ENCODE measurements at places on chromosomes 4 and X.

GRCh38 chrX:120301960-120302359 is 9.3 kb downstream of the TMEM255A start:
- no peak for DNase-seq

DNA sequence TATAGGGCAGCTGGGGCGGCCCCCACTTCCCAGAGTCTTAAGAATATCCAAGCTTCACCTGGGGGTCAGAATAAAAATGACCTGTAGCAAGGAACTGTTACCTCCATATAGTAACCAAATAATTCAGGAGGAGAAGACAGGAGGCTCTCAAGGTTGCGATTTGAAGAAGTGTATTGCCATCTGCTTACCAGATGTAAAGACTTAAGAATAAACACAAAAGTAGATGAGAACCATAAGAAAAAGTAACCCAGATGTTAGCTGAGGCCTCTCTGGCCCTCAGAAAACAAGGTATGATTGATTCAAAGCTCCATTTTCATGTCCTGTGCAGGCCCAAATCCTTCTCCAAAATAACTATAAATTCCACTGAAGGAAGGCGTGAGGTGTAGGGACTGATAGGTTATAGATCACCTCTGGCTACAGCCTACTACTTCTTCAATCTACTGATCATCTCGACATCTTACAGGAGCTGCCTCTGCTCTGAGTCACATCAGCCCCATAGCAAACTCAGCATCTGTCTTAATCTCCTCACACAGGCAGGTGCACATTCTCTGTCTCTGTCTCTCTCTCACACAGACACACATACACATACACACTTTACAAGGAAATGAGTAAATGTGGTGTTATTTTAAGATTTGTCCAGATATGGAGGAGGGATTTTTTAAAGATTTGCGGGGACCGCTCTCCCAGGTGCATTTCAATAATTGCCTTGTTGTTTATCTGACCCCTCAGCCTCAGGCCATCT is 193.9 kb upstream of the EDNRA start:
- no peak for DNase-seq

- DNase-seq = peak; percentile 60
Observed at GRCh38 chr4:140116442-140117104, 37.4 kb downstream of the MAML3 start.

DNA sequence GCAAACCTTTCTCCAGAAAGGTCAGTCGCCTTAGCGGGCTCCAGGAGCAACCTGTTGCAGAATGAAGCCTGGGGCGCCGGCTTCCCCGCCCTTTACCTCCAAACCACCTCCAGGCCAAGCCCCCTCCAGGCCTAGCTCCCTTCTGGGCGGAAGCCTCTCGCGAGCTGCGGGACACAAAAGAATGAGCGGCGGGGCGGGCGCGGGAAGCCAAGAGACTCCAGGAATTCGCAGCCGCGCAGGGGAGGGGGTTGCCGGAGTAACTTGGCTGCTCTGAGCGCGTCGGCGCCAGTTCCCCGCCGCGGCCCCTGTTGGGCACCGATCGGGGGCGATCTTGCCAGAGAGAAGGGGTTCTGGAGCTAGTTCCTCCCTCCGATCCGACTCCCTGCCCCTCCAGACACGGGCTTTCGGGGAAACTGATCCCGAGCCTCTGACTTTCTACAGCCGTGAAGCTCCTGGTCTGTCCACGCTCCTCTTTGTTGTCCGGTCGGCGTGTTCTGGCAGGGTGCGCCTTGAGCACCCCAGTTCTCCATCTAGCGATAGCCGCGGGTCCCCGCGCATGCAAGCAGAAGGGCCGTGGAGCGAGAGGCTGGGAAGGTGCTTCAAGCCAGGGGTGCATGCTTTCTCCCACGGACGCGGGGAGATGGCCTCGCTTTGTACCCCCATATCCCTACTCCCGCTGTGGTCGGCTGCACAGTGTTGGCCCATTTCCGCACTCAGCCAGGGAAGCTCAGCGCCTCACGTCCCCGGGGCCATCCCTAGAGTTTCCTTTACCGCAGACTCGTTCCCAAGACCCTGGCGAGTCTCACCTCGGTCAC is 1.2 kb downstream of the PROM1 start:
- DNase-seq = no peak

- no peak for DNase-seq
Observed at GRCh38 chrX:44829832-44830231, 14.0 kb upstream of the DUSP21 start.

DNA sequence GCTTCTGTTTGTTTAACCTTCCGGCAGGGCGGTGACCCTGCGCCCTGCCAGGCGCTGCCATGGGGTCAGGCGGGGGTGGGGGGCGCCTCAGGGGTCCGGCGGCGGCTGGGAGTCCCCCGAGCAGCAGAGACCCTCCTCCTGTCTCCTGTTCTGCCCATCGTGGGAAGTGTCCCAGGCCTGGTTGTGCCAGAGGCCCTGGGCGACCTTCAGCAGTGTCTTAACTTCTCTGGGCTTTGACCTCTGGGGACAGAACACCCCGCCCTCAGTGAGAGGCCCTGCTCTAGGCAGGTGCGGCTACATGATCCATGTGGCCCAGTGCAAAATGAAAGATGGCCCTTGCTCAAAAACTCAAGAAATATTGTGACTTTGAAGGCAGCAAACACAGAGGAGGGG is 22.8 kb upstream of the HMX1 start:
- no peak for DNase-seq

DNA sequence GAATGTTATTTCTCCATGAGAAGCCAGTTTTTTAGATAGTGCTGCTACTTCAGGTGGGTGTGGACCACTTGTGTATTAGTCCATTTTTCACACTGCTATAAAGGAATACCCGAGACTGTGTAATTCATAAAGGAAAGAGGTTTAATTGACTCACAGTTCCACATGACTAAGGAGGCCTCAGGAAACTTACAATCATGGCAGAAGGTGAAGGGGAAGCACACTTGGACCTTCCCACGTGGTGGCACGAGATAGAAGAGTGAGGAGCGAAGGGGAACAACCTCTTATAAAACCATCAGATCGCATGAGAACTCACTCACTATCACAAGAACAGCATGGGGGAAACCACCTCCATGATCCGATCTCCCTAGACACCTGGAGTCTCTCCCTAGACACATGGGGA is 3.4 kb upstream of the PPID start:
- no peak for DNase-seq

GRCh38 chr4:76811604-76812412 is 86.1 kb downstream of the SOWAHB start:
- DNase-seq = no peak

DNA sequence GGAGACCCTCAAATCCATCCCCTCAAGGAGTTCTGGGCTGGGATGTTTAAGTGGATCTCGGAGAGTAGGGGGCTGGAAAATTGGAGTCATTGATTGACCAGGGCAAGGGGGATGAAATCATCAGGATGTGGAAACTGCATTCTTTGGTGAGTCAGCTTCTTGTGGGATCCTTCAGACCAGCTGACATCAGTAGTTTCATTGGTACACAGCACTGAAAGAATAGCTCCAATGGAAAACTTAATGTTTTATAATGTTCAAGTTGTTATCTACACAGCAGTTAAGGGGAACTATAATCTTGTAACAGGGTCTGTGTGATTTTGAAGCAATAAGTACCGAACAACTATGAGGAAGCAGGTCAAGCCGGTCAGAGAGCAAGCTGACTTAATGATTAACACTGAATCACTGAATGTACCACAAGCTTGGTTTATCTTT is 506.1 kb downstream of the RPA4 start:
- no peak for DNase-seq

DNA sequence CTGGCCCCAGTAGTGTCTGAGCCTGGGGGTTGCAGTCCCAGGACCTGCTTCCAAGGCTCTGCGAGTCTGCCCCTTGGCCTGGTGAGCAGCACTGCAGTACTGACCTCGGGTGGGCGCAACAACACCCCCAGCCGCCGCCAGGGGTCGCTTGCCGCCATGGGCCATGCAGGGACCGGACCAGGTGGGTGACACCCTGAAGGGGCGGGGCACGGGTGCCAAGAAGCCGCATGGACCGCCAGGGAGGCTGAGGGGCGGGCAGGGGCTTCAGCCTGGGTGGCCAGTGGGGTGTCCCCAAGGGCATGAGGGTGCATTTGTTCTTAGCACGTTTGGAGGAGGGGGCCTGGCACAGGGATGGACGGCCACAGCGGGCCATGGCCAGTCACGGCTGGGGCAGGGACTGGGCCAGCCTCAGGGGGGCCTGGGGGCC is 25.0 kb downstream of the TACC3 start:
- DNase-seq = peak; percentile 54

DNA sequence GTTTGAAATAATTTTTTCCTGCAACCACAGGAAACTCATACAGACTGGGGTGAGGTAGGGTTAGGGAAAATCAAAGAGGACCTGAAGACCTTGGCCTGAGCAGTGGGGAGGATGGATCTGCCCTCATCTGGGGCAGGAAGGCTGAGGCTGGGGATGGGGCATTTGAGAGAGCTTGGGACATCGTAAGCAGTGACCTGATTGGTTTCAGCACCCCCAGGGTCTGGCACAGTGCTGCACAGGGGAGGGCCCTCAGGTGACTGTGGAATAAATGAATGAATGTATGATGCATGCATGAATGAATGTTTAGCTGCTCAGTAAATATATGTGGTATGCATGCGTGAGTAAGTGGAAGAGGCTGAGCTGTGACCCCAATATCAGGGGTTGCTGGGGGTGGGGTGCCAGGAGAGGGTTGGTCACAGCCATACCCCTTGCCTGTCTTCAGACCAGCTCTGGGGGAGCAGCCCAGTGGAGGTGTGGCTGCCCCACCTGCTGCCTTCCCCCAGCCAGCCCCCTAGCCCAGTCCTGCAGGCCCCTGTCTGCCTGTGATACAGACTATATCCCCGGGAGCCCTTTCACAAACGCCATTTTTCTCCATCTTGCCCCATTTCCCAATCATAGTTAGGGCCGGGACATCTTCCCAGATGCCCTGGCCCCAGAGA is 11.0 kb upstream of the TNIP2 start:
- no peak for DNase-seq

GRCh38 chr4:21628916-21629610 is 319.5 kb downstream of the KCNIP4 start:
- no peak for DNase-seq

DNA sequence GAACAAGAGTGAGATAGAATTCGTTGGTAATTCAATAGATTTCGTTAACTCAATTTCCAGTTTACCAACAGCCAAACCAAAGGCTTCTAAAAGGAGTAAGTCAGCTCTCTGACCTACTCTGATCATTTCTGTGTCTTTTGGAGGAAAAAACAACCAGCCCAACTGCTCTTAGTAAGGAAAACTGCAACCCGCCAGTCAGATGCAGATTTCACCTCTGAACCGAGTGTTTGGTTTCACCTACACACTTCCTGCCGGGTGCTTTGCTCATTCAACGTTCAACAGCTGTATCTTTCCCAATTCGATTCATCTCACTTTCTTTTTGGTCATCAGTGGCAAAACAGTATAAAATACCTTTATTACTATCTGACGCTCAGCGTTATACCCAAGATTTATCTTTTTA is 24.5 kb downstream of the TMSB4X start:
- peak; percentile 75 for DNase-seq

GRCh38 chr4:146134761-146135445 is 40.6 kb upstream of the LSM6 start:
- DNase-seq = no peak

DNA sequence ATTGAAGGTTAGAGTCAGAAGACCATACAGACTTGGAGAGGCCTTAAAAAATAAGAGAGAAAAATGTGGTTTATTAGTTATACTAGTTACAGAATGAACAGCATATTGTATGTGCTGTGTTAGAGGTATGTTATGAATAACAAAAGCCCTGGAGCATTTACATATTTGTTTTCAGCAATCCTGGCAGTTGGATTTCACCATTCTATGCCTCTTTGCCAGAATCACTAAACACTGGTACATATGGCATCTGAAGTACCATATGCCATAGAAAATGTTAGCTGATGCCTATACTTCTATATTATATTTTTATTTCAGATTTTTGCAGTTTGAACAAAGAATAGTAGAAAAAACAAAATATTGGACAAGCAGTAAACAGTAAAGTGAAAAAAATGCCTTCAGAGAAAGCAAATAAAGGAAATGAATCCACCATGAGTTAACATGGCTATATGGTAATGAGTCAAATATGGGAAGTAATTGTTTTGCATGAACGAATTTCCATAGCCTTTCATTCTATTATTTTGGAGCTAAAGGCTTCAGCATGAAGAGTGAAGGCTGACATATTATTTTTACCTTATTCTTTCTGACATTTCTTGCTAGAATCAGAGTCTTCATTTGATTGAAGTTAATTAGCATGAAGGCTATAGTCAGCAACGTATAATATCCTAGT is 41.9 kb upstream of the PRDM8 start:
- no peak for DNase-seq

GRCh38 chrX:44143061-44143602 is 169.9 kb upstream of the NDP start:
- no peak for DNase-seq

- no peak for DNase-seq
Observed at GRCh38 chr4:83080561-83080960, 34.0 kb downstream of the PLAC8 start.
